ENCODE measurements at places on chromosomes 1 and 21.

GRCh38 chr1:215583185-215583749, 16.2 kb downstream of the KCTD3 start:
- DNase-seq = no peak

GRCh38 chr1:117919376-117919775, 10.0 kb downstream of the GDAP2 start:
- no peak for DNase-seq

DNA sequence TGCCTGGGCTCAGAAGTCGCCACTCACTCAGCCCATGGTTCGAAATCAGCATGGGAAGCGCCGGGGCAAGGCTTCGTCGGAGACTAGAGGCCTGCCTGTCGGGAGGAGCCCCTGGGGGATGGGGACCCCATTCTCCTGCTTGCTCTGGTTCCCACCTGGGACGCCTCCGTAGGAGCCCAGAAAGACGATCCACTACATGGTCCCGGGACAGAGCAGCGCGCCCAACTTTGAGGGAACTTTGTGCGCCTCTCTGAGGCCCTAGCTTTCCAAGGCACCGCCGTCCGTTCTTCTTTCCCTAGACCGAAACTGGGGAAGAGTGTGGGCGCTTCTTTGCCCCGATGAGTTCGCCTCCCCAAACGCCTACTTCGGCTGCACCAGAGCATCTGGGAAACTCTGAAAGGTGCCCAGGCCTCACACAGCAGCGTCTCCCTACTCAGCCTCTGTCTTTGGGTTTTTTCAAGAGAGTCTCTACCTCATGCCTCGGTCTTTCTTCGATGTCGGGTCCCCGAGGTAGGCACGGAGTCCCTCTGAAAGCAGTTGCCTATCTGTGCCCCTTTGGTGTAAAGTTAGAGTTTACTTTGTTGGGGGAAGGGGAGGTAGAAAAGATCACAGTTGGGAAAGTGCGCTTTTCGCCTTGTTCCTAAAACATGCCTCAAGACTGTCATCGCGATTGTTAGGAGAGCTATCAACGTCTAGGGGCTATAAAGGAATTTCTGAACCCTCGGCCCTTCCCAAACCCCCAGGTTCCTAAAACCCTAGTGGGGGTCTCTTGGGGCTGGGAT, 14.0 kb downstream of the NR5A2 start:
- DNase-seq = no peak

DNA sequence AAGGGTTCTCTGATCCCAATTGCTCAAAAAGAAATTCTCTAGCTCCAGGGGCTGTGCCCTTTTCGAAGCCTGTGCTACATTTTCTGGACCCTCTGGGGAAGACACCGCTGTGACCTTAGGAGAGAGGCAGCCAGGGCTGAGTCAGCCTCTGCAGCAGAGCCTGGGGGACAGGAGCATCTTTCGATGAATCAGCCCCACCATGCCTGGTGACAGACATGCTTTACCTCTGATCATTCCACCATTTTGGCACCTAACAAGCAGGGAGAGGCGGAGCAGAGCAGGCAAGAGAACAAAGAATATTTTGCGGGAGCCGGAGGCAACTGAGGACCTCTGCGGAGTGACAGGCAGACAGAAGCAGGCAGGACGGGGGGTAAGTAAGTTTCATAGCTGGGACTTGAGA, 84.9 kb downstream of the VWA5B1 start:
- no peak for DNase-seq

DNA sequence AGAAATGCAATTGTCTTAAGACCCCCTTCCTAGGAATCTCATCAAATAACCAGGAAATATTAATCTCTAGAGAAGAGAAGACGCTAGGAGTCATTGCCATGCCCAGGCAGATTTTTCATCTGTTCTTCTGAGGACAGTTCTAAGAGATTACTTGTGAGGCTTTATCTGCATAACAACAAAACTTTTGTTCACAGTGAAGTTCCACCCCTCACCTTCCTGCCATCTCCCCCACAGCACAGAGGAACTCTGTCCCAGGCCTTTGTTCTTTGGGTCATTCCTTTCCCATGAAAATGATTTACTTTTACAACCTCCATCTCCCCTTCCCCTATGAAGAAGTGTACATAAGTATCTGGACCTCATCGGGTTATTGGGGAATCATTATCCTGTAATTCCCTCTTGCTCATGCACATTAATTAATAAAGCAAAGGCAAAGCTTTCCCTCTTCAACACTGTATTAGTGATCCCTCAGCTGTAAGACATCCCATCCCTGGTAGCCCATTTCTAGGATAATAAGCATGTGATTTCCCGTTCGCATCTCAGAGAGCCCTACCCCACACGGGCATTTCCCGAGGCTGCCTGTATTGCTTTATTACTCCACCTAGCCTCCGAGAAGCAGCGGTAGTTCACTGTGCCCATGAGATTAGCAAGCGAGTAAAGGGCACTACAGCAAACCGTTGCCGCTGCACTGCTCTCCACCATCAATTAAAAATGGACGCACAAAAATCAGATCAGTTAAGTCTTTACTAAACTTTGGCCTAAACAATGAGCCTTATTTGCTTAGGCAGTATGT, 384.4 kb upstream of the CAMK1G start:
- no peak for DNase-seq

GRCh38 chr1:47725000-47725473, 272.1 kb downstream of the TRABD2B start:
- DNase-seq = no peak

GRCh38 chr1:229883504-229884200, 183.4 kb upstream of the GALNT2 start:
- DNase-seq = no peak

- DNase-seq = no peak
Measured at GRCh38 chr1:117638759-117639158, 32.9 kb downstream of the TENT5C start.

- DNase-seq = no peak
Measured at GRCh38 chr1:16224472-16224871, 12.0 kb upstream of the ARHGEF19 start.

DNA sequence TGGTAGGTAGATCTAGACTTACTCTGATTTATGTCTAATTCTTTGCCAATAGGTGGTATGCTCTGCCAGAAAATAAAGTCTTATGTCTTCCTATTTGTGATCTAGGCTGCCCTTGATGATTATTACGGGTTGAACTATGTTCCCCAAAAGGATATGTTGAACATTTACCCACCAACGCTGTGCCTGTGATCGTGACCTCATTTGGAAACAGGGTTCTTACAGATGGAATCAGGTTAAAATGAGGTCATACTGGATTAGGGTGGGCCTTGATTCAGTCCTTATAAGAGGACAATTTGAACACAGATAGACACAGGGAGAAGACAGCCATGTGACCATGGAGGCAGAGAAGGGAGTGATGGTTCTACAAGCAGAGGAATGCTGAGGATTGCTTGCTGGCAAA, 95.1 kb upstream of the BCAR3 start:
- DNase-seq = no peak

DNA sequence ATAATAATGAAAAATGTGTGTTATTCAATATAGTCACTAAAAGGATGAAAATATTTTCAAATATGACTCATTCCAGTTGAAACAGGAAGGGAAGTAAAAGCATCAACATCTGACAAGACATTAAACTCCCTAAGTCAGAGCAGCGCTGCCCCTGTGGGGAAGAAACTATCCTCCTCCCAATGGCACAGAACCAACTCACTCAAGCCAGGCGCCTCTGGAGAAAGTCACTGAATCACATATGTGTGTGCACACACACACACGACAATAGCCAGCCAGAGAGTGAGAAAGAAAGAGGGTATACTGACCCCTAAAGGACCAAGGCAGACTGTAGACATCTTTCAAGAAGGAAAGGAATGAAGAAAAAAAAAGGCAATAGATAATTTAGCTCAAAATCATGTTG, 126.9 kb downstream of the SETD4 start:
- no peak for DNase-seq

- no peak for DNase-seq
Measured at GRCh38 chr1:198966519-198966918, 327.7 kb downstream of the PTPRC start.

DNA sequence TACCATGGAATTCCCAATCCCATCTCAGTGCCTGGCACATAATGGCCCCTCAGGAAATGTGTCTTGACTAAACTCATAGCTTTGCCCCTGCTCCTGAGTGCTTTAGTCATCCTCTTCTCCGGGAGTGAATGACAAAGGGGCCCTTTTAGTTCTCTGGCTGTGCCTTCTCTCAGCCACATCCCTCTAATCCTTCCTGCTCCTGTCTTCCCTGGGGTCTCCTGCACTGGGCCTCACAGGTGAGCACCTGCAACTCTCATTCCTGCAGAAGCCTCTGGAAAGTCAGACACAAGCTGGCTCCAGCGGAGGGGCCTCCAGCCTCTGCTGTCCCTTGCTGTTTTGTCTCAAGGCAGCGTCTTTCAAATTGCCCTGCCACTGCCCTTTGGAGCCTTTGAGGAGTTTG, 14.0 kb upstream of the ETV3L start:
- no peak for DNase-seq

DNA sequence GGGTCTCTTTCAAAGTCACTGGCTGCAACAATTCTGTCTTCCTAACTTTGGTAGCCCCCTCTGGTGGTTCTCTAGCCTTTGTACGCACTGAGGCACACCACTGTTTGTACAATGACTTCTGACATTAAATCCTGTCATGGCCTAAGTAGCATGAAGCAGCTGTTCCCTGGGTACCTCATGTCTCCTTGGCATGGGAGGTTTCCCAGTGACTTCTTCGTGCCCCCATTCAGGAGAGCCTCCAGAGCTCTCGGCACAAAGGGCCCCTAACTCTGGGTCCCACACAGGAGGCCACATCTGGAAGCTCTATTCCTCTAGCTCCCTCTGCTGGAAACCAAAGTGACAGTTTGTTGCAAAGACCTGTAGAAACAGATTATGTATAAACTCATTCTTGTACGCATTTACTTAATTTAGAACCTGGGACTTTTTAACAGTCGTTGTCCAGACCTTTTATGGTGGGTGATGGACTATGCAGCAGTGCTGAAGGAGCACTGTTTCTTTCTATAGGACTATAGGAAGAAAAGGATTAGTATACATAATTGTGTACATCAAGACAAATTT, 13.4 kb downstream of the SWT1 start:
- DNase-seq = no peak

- no peak for DNase-seq
Measured at GRCh38 chr1:202938287-202938925, 11.4 kb upstream of the KLHL12 start.

GRCh38 chr1:164017239-164017638, 541.7 kb upstream of the PBX1 start:
- no peak for DNase-seq

- no peak for DNase-seq
Measured at GRCh38 chr21:26100573-26100972, 70.0 kb downstream of the APP start.

DNA sequence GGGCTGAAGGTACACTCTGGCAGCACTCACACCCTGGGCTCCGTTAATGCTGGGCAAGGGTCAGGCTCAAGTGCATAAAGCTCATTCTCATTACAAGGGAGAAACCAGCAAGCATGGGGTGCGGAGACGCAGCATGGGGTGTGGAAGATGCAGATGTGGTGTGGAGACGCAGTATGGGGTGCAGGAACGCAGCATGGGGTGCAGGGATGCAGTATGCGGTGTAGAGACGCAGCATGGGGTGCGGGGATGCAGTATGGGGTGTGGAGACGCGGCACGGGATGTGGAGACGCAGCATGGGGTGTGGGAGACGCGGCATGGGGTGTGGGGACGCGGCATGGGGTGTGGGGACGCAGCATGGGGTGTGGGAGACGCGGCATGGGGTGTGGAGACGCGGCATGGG, 390.7 kb downstream of the NPHP4 start:
- no peak for DNase-seq

GRCh38 chr1:230068621-230068873, 1.5 kb downstream of the GALNT2 start:
- no peak for DNase-seq

DNA sequence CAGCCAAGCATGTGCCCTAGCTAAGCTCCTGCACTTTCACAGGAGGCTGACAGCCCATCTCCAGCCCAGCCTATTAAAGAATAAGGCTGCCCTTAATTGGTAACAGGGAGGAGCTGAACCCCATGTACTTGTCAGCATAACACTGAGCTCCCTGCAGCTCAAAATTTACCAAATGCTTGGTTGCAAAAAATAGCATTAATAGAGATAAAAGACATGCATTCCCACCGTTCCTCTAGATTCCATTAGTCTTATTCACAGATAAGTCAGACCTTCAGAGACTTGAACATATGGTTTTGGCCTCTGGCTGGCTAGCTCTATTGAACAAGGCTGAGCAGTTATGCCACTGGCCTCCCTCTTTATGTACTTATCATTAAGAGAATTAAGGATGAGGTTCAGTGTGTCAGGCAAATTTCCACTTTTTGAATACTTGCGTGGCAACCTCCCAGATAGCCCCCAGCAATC, 29.2 kb downstream of the OLFML3 start:
- DNase-seq = no peak

- DNase-seq = no peak
Measured at GRCh38 chr1:29417971-29418370, 181.6 kb downstream of the PTPRU start.

DNA sequence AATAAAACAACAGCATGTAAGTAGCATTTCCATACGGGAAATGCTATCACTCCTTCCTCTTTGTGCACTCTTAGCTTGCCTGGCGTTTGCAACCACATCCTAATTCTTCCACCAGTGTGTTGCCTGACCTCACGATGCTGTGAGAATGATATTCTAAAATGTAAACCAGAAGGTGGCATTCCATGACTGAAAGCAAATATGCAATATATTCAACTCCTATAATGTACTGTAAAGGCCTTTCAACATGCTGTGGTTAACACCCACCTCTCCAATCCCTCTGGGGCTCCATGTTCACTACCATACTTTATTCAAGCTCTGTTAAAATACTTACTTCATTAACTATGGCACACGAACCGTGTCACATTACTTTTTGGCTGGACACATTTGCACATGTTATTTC, 420.6 kb upstream of the DEPDC1 start:
- DNase-seq = no peak

GRCh38 chr1:93675931-93676330, 5.7 kb downstream of the BCAR3 start:
- no peak for DNase-seq

DNA sequence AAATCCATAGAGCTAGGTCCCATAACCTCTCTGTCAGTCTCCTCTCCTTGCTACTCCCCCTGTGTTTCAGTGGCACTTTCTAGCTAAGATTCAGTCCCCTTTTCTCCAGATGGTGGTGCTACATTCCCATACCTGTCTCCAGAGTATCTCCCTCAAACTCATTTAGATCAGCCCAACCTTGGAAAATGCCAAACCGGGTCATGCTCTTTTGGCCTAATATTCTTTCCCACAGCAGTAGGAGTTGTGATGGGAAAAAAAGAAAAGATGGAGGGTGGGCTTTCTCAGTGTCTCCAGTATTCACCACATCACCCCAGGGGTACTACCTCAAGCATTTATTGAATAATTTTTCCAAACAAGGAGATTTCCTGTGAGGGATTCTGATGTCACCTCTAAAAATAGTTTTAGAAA, 3.2 kb upstream of the RXFP4 start:
- DNase-seq = no peak

GRCh38 chr1:210616356-210616755, 287.7 kb downstream of the HHAT start:
- no peak for DNase-seq

GRCh38 chr1:71738910-71739309, 543.4 kb downstream of the NEGR1 start:
- DNase-seq = no peak
